ENCODE measurements at places on chromosomes 6 and 20.

DNA sequence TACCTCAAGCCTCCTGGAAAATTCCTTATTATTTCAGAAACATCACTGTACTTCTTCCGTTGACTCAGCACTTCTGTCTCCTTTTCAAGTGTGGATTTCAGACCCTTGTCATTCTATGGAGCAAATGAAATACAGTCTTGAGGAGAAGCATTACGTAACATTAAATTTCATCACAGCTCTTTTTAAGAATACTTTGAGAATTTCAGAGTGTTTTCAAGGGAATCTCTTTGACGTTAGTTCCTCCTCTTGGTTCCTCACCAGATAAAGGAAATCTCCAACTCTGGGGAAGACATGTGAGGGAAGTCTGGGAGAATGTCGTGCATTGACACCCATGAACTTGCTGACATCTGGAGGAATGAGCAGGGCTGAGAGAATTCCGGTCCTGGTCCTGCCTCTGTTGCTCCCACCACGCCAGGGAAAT, 32.3 kb downstream of the UST start:
- DNase-seq: peak; percentile 77

GRCh38 chr6:142376800-142377496, 75.1 kb downstream of the ADGRG6 start:
- peak; percentile 38 for DNase-seq

- DNase-seq: no peak
Measured at GRCh38 chr20:33667245-33667675, 517 bp downstream of the ACTL10 start.

GRCh38 chr6:1525364-1526038, 84.2 kb upstream of the FOXC1 start:
- DNase-seq: no peak

DNA sequence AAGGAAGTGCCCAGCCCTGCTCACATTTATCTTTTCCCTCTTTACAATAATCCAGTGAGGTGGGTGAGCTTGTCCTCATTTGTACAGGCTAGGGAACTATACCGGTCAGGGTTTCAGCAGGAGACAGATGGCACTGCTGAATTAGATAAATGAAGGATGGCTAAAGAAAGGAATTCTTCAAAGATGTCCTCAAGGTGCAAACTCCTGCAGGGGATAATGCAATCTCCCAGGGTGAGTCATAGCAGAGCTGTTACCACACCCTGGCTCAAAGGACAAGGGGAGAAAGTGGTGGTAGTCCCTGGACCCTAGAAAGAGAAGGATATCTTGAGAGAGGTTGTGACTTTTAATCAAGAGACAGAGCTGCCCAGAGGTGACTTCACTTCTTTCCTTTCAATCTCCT, 66.7 kb downstream of the RFPL4B start:
- DNase-seq: no peak

- DNase-seq: no peak
Measured at GRCh38 chr6:44022671-44023352, 104.4 kb downstream of the MRPL14 start.

- peak; percentile 14 for DNase-seq
Measured at GRCh38 chr6:101537753-101538316, 144.3 kb downstream of the GRIK2 start.
